ENCODE measurements at places on chromosomes 5 and 9.

DNA sequence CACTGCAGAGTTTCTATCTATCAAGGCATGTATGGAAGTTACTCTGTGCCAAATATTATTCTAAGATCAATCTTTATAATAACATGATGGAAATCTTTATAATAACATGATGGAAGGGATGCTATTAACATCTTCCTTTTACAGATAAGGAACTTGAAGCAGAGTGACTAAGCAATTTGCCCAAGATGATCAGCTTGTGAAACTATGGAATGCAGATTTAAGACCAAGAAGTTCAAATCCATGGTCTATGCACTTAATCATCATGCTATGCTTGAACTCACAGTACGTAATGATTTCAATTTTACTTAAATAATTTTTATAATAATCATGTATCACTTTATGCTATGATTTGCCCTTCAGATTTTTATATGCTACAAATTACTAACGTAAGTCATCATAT lies 123.1 kb downstream of the DNAH5 start:
- no peak for DNase-seq

DNA sequence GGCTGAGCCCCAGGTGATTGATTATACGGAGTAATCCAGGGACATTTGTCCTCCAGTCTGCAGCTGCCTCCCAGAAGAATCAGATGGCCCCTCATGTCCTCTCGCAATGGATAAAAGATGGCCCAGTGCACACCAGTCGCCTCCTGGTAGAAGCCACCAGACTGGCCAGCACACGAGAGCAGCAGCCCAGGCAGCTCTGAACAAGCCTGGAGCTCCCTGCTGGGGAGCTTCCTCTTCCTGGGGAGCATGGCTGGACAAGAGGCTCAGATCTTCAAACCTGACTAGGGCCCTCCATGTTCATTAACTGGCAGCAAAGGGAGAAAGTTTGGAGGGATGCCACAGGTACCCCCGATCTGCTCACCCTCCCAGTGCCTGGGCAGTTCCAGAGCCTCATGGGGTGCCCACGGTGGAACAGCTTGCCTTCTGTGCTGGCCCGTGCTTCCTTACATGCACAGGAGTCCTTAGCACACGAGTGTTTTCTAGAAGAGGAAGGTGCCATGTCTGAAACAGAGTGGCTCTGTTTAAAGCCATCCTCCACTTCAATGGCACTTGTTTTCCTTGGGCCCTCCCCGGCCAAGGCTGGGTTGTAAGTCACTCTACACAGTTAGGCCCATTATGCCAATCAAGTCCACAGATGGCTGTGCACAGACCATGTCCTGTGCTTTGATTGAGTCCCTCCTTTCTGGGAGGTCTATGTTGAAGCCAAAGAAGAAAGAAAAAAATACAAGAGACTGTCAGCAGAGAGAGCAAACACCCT lies 75.6 kb downstream of the PRRT1B start:
- no peak for DNase-seq

DNA sequence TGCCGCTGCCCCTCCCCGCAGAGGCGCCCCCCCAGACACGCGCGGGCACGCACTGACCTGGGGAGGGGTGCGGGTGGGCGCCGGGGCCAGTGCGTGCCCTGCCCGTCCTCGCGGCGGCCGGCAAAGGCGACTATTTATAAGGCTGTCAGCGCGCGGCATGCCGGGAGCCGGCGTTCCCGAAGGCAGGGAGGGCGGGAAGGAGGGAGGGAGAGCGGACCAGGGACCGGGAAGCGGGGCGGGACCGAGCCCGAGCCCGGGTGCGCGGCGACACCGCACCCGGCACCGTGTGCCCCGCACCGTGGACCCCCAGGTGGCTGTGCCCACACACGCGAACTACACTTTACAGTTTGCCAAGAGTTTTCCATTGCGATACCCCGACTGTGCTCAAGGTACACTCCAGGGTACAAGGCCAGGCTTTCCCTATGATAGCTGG lies at the start of gene AK1:
AK1 (minus strand) TSS at position 110 of the 433 bp plus-strand sequence. CDS start 3,058 bp downstream, outside the sequence.
- no peak for DNase-seq

DNA sequence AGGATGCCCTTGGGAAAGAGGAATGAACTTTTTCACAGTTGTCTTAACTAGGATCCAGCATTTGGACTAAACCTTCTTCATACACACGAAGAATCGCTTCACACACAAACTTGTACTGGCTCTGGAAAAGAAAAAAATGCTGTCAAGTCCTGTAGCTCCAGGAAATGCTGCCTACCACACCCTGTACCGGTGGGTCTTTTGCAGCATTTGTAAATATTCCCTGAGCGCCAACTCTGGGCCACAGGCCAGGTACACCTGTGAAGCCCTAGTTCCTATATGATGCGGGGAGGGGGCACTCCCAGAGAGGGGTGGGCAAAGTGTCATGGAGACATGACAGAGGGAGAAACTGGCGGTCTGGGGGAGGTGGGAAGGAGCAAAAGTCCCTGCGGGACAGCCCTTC lies 58.7 kb upstream of the EPB41L4B start:
- DNase-seq, result no peak

DNA sequence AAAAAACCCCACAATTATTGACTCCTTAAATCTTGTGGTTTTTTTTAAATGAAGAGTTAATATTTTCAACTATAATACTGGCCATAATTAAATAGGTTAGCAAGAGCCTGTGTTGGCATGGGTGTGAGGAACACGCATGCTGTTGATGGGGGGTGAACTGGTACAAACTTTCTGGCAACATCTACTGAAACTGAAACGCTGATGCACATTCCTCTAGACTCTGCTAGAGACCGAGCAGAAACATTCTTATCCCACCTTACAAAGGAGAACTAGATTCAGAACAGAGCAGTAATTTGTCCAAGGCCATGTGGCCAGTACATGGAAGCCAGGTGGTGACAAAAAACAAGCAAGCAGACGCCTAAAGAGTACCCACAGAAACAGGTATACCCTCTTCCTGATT lies 2.4 kb downstream of the BICD2 start:
- no peak for DNase-seq

DNA sequence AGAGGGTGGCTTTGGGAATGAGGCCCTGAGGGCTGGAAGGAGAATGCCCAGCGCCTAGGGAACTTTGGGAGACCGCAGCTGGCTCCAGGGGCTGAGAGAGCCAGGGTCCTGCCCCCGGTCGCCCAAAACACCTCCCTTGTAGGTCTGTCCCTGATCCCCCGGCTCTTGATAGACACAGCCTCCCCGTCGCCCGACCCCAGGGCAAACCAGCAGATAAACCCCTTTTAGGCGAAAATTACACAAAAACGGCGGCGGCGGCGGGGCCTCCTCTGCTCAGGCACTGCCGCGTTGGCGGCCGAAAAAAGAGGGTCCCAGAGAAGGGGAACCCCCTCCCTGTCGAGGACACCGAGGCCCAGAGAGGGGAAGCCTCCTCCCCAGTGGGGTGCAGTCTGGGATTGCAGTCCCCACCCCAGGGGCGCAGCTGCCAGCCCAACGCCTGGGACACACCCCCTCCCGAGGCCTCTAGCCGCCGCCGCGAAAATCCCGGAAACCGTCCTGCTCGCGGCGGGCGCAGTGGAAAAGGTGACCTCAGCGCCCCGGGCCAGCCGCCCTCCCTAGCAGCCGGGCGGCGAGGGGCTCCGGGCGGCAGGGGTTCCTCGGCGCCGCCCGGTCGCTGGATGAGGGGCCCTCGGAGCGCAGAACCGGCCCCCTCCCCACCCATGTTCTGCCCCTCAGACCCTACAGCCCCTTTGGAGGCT lies 3.1 kb upstream of the BARX1 start:
- no peak for DNase-seq

DNA sequence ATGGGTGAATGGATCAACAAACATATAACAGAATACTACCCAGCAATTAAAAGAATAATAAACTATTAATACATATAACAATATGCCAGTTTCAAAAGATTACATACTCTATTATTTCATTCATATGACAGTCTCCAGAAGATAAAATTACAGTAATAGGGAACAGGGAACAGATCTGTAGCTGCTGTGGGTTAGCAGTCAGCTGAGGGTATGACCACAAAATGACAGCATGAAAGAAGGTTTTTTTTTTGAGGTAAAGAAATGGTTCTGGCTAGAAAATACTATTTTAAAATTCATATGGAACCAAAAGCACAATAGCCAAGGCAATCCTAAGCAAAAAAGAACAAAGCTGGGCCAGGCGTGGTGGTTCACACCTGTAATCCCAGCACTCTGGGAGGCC lies 73.0 kb upstream of the NR5A1 start:
- no peak for DNase-seq

- DNase-seq, result no peak
Observed at GRCh38 chr9:37036371-37036775, 2.3 kb upstream of the PAX5 start.

- peak; percentile 16 for DNase-seq
Observed at GRCh38 chr9:21443849-21444625, 3.8 kb downstream of the IFNA1 start.

DNA sequence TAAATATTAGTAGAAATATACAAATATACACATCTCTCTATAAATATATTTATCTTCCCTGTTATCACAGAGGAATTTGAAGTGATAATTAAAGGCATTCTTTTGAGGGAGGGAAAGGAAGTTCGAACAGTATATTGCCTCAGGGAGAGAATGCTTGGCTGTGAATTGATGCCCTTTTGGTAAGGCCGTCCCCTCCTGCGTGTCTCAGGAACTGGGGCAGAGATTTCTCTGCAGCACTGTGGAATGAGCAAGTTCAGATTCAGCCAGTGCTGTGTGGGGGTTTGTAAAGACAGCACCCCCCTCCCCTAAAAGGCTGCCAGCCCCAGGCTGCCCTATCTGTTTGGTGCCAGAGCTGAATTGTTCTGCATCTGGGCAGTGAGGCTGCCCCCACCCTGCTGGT lies 42.0 kb downstream of the UBE2QL1 start:
- DNase-seq, result no peak

GRCh38 chr9:75454891-75455290 lies 366.6 kb downstream of the OSTF1 start:
- DNase-seq, result no peak

DNA sequence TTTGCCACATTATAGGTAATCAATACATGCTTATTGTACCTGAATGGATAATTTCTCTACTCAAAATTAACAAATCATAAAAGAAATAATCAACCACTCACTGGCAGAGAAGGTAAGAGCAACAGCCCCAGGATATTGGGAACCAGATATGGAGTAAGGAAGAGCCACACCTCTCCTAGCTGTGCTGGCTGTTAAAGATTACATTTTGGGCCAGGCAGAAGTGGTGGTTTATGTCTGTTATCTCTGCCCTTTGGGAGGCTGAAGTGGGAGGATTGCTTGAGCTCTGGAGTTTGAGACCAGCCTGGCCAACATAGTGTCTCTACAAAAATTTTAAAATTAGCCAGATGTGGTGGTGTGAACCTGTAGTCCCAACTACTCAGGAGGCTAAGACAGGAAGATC lies 56.4 kb downstream of the BHMT start:
- no peak for DNase-seq

GRCh38 chr5:28313321-28313951 lies 1275.0 kb upstream of the CDH9 start:
- no peak for DNase-seq

GRCh38 chr9:81826517-81826906 lies 101.7 kb upstream of the SPATA31D4 start:
- no peak for DNase-seq

GRCh38 chr9:136977649-136978072 lies 357 bp downstream of the PTGDS start:
- DNase-seq, result no peak

DNA sequence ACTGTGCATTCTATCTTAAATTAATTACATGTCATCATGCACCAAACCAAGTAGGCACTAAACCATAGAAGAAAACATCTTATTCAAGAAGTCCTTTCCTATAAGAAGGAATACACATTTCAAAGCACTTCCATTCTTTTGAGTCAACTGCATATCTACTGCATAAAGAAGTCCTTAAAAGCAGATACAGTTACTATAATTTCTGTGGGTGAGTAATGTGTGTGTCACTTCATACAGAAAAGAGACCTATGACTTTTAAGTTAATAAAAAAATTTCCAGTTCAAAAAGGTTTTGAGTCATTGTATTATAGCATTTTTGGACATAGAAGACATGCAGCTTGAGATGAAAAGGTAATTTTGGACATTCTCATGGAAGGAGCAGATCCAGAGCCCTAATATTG lies 125.0 kb downstream of the DTWD2 start:
- no peak for DNase-seq

GRCh38 chr5:37720550-37720952 lies 119.3 kb downstream of the GDNF start:
- DNase-seq, result no peak

DNA sequence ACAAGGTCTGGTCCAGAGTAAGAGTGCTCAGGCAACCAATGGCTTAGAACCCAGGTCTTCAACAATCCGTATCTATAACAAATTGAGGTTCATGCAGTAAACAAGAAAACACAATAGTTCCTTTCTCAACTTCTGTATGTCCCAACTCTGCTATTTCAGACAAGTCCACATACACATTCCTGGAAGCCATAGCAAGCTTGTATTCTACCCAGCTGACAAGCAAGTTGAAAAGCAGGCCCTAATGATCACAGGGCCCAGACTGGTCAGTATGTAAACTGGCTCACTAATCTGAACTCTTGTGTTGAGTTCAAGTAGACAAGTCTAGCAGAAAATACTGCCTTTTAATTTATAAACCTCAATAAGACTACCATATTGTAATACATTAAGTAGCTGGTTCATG lies 26.9 kb downstream of the FNIP1 start:
- no peak for DNase-seq

DNA sequence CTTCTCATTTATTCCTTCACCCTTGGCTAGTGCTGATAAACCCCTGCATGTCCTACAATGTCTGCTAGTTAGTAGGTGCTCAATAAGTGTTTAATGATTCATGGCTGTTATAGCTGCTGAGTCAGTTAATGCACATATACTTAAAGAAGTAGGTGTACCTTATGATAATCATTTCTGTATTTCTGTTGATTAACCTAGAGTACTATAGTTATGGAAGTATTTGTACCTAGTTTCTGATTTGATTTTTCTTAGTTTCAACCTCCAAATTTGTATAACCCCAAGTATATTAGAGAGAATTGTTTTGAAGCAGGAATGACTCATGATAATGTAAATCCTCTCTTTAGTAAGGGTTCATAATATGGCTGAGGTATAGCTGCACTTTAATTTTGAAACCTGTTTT lies 8.9 kb downstream of the SMAD5 start:
- no peak for DNase-seq

- DNase-seq, result no peak
Observed at GRCh38 chr9:7240569-7241311, 483.0 kb downstream of the KDM4C start.

DNA sequence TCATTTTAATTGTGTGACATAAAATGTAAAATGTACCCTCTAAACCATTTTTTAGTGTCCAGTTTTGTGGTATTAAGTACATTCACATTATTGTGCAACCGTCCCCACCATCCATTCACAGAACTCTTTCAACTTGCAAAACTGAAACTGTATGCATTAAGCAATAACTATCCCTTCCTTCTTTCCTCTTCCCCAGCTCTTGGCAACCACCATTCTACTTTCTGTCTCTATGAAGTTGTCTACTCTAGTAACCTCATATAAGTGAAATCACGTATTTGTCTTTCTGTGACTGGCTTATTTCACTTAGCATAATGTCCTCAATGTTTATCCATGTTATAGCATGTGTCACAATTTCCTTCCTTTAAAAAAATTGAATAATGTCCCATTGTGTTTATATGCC lies 142.4 kb downstream of the C9orf152 start:
- no peak for DNase-seq

Data from GM13977 (cell line).